Anterior cingulate cortex (tissue), 58 donors: ENCODE measurements at places on chromosomes 7 and 10.

- DNase-seq = no peak
These were observed 308.3 kb downstream of the PHF14 start for GRCh38 chr7:11281953-11282352.

DNA sequence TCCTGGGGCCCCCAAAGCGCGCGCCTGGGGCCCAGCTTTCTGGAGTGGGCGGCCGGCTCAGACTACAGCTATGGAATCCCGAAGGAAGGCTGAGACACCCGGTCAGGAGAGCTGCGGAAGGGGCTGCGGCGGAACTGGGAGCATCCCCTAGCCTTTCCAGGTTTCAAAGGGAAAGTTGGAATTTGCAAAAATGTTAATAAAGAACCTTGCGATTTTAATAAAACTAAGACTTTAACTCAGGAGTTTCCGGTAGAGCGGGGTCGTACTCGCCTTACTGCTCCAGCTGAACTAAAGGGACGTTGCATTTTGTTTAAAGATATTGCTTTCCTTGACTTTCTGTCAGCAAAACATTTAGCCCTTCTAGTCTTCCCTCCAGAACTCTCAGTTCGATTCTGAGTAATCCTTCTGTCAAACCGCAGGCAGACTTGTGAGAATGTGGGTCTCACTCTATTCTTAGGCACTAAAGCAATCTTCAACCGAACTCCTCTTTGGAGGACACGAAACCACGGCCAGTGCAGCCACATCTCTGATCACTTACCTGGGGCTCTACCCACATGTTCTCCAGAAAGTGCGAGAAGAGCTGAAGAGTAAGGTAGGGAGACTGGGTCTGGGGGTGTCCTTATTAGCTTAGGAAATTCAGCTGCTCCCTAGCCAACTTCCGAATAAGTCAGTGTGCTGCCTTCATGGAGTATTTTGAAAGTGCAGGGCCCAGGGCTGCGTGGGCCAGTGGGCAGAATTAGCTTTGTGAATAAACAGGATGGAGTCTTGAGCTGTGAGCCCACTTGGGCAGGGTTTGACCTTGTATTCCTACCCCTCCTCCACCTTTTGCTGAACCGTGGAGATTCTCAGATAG is 1.9 kb downstream of the CYP26A1 start:
- no peak for DNase-seq

DNA sequence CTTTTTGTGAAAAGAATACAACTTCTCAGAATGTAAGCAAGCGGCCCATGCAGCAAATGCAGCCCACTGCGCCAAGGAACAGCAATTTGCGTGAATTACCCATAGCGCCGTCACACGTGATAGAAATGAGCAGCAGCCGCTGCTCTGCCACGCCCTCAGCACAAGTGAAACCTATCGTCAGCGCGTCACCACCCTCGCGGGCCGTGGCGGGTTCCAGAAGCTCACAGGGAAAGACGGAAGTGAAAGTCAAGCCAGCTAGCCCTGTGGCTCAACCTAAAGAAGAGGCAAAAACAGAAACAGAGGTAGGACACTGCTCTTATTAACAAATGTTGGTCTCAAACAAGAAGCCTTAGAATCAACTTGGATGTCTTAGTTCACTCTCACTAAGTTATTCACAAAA is 70.5 kb downstream of the SHH start:
- DNase-seq = no peak

DNA sequence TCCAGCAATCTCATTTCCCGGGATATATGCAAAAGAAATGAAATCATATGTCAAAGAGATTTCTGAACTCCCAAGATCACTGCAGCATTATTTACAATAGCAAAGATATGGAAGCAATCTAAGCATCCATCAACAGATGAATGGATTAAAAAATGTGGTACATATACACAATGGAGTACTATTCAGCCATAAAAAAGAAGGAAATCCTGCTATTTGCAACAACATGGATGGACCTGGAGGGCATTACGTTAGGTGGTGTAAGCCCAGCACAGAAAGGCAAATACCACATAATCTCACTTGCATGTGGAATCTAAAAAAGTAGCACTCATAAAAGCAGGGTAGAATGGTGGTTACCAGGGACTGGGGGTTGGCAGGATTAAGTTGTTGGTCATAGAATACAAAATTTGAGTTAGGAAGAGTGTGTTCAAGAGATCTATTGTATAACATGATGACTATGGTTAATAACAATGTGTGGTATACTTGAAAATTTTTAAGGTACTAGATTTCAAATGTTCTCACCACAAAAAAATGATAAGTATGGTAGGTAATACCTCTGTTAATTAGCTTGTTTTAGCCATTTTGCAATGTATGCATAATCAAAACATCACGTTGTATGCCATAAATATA is 32.9 kb upstream of the EIF5AL1 start:
- DNase-seq = no peak

DNA sequence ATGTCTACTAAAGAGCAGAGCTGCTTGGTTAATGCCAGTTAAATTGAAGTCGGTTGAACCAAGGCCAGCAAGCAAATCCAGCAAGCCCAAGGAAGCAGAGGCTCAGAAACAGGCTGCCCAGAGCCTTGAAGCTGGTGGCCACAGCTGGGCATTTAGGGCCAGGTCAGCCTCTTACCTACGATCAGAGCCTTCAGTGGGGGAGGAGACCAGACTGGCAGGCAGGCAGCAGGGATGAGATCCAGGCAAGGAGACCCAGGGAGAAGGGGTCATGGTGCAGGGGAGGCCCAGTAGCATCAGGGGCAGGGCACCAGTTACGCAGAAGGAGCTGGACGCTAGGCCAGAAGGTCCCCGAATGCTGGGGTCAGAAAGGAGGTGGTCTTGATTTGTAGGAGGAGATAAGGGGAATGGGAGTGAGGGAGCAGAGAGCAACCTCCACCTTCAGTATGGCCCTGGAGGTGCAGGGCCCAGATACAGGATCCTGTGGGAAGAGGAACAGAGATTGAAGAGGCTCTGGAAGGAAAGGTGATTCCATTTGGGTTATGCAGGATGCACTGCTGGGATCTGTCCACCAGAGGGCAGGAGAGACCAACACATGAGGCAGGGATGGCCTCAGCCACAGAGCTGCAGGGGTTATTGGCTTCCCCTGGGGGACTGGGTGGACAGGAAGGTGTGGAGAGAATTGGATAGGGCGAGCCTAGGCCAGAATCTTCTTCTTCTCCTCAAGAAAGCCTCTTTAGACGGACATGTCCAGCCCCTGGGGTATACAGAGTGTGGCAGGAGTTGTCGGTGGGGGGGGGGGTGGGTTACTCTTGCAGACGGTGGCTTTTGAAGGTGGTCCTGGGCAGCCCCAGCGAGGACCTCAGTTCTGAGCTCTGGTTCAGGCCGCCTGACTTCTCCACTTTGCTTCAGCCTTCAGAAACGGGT is 132.6 kb upstream of the PODXL start:
- DNase-seq = peak; percentile 13

DNA sequence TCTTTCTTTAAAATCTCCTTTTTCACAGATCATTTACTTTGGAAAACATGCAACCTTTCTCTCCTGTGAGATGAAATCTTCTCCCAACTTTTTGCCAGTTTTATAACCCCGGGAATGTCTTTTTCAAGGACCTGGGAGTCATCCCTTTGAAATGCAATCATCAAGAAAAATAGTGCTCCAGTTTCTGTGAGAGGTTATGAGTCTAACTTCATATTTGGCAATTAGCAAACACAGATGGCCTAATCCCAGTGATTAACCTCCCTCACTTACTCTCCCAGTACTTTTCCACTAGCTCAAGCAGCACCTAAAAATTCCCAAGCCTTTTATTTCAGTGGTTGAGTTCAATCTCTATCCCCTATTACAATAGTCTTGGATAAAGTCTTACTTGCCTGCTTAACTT is 185.8 kb upstream of the TMEM106B start:
- no peak for DNase-seq

- DNase-seq = no peak
These were observed 13.2 kb downstream of the POM121L12 start for GRCh38 chr7:53048638-53049037.

- no peak for DNase-seq
These were observed 448.0 kb upstream of the ANKRD30A start for GRCh38 chr10:36677431-36677768.

- DNase-seq = no peak
These were observed 104.7 kb downstream of the NPSR1 start for GRCh38 chr7:34762764-34763163.

DNA sequence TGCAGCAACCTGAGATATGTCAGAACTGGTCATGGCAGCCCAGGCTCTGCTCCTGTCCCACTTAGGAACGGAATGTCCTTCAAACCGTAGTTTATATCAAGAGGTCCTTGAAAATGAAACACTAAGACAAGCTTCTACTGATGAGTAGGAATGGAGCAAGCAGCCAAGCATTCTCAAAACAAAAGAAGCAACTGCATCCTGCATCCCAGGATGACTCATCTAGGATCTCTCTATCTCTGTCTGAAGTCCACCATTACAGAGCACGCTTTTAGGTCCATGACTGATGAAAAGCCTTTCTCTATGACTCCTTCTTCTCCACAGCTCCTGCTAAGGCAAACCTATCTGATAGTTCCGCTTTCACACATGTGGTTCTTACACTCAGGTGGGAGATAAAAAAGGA is 16.3 kb downstream of the MBL2 start:
- DNase-seq = no peak

DNA sequence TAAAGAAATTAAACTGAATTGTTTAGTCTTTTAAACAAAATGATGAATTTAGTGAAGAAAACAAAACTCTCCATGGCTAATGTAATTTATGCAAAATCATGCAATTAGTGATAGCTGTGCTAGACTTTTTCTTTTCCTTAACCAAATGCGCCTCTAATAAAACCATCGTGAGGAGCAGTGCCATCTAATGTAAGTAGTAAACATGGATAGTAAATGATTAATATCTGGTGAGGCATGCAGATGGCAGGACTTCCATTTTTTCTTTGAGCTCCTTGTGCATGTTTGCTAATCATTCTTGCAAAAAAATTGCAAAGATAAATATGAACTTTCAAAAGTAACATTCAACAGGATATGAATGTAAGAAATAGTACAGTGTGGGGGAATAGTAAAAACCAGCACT is 2.3 kb downstream of the INSYN2A start:
- no peak for DNase-seq

DNA sequence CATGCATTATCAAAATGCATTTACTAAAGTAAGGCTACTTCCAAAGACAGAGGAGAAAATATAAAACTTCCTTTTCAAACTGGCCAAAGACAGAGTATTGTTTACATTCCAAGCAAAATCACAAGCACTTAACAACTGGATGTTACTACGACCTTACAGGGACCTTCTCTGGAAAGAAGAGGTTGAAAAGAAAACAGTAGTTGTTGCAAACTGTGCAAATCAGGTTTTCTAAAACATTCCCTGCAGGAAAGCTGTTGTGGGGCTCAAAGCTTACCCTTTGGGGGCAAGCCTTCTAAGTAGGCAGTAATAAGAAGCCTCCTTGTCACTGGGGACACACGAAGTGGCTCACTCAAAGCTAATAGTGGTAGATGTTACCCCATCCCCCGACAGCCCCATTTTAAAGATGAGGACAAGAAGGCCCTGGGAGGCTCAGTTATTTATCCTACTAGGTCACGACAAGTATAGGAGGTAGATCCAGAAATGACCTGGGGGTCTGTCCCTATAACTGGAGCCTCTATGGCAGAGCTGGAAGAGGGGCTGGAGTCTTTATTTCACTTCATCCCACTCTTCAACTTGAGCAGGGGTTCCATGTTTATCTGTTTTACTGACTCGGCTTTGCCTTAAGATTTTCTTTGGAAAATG is 46.6 kb downstream of the ATXN7L1 start:
- DNase-seq = no peak

- DNase-seq = no peak
These were observed 106.4 kb upstream of the CARD11 start for GRCh38 chr7:3150027-3150426.

- no peak for DNase-seq
These were observed 56.2 kb downstream of the JMJD1C start for GRCh38 chr10:63409465-63410027.

- no peak for DNase-seq
These were observed 94.0 kb upstream of the LANCL2 start for GRCh38 chr7:55271069-55271626.

- no peak for DNase-seq
These were observed 31.5 kb upstream of the OR9A4 start for GRCh38 chr7:141884539-141885225.

GRCh38 chr10:28716748-28717147 is 39.4 kb downstream of the BAMBI start:
- DNase-seq = no peak

DNA sequence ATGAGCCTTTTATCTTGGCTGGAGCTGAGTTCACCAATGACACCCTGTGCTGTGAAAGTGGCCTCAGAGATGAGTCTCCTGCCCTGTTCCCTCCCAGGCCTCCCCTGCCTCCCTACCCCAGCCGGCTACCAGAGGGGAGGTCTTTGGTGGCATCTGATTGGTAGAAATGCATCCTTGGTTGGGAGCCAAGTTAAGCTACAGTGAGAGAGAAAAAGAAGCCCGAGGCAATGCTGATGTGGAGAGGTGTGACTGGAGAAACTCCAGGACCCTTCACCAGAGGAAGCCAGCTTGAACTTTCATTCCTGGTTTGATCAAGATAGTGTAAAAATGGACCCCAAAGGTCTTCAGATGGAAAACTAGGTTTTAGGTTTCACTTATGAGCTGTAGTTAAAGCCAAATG is 191.1 kb upstream of the TCF7L2 start:
- no peak for DNase-seq

- DNase-seq = no peak
These were observed 26.7 kb downstream of the SH3PXD2A start for GRCh38 chr10:103828587-103829197.

DNA sequence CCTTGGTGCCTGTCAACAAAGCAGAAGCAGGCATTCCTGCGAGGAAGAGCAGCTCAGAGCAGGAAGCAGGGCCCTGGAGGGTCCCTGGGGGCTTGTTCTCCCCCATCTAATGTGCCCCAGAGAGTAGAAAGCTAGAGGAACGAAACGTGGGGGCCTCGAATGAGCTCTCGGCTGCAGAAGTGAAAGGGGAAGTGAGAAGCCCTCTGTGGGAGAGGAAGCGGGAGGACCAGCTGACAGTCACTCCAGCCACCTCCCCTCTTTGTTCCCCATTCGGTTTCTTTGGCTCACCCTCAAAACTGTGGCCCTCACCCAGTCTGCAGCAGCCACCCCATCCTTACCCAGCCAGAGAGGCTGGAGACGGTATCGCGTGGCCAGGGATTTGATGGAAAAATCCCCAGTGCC is 25.0 kb downstream of the C10orf105 start:
- DNase-seq = no peak

- no peak for DNase-seq
These were observed 70.2 kb downstream of the BEND7 start for GRCh38 chr10:13458687-13459012.

GRCh38 chr7:103073989-103074518 is 542 bp downstream of the FBXL13 start:
- no peak for DNase-seq

DNA sequence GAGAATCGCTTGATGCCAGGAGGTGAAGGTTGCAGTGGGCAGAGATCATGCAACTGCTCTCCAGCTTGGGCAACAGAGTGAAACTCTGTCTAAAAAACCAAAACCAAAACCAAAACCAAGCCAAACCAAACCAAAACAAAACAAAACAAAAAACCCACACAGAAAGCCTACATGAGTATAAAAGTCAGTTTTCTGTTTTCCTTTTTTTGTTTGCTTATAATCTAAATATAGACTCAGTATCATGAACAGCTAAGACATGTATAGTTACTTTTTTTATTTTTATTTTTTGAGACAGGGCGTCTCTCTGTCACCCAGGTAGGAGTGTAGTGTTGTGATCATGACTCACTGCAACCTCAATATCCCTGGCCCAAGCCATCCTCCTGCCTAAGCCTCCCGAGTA is 16.8 kb upstream of the MTPN start:
- no peak for DNase-seq

- no peak for DNase-seq
These were observed 85.6 kb upstream of the KDM7A start for GRCh38 chr7:140262242-140262903.

- DNase-seq = no peak
These were observed 79.8 kb upstream of the MGMT start for GRCh38 chr10:129387258-129387525.
